ENCODE measurements at places on chromosomes 3 and 15. TPM values are rescaled to one million over a fixed set of nuclear protein-coding genes. Genes with fewer than 3 reads are reported as not detected.

DNA sequence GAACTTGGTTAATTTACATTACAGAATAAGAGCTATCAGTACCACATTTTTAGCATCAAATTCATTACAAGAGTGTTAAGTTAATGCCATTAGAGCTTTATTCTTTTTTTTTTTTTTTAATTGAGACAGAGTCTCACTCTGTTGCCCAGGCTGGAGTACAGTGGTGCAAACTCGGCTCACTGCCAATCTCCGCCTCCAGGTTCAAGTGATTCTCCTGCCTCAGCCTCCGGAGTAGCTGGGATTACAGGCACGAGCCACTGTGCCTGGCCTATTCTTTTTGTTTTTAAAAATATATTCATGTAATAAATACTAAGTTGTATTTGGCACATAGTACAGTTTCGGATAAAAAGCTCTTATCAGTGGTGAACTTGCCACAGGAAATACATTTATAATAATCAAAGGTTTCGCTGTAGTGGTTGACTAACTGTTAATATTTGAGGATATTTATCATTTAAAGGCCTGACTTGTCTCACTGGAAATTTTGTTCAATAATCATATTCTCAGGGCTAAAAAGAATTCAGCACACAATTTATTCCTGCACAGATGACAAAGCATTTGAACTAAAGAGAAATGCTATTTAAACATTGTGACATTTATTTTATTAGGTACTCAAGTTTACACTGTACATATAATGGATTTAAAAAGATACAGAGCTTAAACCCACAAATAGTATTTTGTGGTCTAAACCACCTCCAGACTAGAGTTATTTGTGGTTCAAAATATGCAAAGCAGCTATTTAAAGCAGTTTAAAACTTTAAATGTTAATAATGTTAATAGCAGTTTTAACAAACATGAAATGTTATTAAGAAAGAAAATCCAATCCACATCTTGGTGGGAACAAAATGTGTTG is 6.1 kb upstream of the LEKR1 start:
- H3K4me3 ChIP-seq = no peak overlapping the region
- no peaks in the 10 kb centered on the region for H3K27me3 ChIP-seq
- no peak for DNase-seq
- H3K27ac ChIP-seq = no peak overlapping the region

DNA sequence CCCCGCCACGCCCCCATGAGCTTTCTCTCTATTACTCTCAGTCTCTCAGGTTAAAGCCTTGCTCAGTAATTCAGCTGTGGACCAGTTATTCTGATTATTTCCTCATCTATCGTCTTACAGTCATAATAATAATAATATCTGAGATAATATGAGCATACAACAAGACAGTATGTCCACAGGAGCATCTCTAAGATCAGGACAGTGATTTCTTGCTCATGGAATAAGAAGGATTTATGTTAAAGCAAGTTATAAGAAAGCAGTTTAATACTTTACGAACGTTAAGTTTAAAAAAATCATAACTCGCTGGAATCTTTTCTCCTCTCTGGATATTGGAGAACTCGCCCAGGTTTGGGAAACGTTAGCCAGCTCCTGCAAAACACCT is 643 bp upstream of the LMCD1 start:
- H3K36me3 ChIP-seq = no peaks in the 10 kb centered on the region
- H3K27ac ChIP-seq = no peak overlapping the region
- H3K4me1 ChIP-seq = no peaks in the 10 kb centered on the region
- H3K27me3 ChIP-seq = no peaks in the 10 kb centered on the region
- H3K4me3 ChIP-seq = no peak overlapping the region

Gene SLC22A14
- total RNA-seq = not detected

- no peak overlapping the region for H3K4me3 ChIP-seq
- H3K27me3 ChIP-seq = no peaks in the 10 kb centered on the region
- DNase-seq = no peak
- no peak overlapping the region for H3K27ac ChIP-seq
- H3K4me1 ChIP-seq = no peaks in the 10 kb centered on the region
These were observed 127.1 kb downstream of the FMN1 start for GRCh38 chr15:33067456-33067855.

DNA sequence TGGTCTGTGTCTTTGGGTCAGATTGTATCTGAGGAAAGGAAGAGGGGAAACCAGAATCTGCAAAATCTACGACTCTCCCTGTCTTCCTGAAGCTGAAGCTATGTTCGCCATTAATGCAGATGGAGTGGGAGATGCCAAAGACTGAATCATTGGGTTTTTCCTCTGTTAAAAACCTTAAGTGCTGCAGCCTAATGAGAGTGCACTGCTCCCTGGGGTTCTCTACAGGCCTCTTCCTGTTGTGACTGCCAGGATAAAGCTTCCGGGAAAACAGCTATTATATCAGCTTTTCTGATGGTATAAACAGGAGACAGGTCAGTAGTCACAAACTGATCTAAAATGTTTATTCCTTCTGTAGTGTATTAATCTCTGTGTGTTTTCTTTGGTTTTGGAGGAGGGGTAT is 24.0 kb downstream of the RMDN3 start:
- peaks cover 27% of the 10 kb centered on the region for H3K36me3 ChIP-seq
- no peak overlapping the region for H3K4me3 ChIP-seq
- H3K4me1 ChIP-seq = no peaks in the 10 kb centered on the region
- no peak overlapping the region for H3K27ac ChIP-seq
- no peak for DNase-seq

GRCh38 chr3:36408146-36408545 is 27.8 kb downstream of the STAC start:
- no peaks in the 10 kb centered on the region for H3K4me1 ChIP-seq
- no peaks in the 10 kb centered on the region for H3K27me3 ChIP-seq
- peak; percentile 43 for DNase-seq
- H3K27ac ChIP-seq = no peak overlapping the region
- no peaks in the 10 kb centered on the region for H3K36me3 ChIP-seq
- H3K4me3 ChIP-seq = no peak overlapping the region

GRCh38 chr3:184827572-184827971 is 15.6 kb downstream of the VPS8 start:
- H3K4me3 ChIP-seq = no peak overlapping the region
- no peak overlapping the region for H3K27ac ChIP-seq
- no peaks in the 10 kb centered on the region for H3K27me3 ChIP-seq
- H3K4me1 ChIP-seq = no peaks in the 10 kb centered on the region
- peaks cover 24% of the 10 kb centered on the region for H3K36me3 ChIP-seq

DNA sequence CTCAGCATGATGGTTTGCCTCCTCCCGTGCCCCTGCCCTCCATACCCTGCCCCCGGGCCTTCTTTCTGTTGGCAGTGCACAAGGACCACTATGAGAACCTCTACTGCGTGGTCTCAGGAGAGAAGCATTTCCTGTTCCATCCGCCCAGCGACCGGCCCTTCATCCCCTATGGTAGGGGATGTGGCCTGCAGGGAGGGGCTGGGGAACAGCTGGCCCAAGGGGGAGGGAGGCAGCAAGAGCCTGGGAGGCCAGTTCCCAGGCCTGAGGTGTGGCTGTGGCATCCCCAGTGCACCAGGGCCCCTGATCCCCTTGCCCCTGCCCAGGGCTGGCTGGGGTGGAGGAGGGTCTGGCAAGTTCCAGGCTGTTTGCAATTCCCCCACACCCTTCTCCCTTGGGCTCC is 2.6 kb upstream of the PLA2G4B start:
- no peak for DNase-seq
- H3K27ac ChIP-seq = no peak overlapping the region
- peaks cover 12% of the 10 kb centered on the region for H3K4me1 ChIP-seq
- H3K36me3 ChIP-seq = no peaks in the 10 kb centered on the region

- H3K36me3 ChIP-seq = no peaks in the 10 kb centered on the region
- DNase-seq = no peak
- H3K27me3 ChIP-seq = no peaks in the 10 kb centered on the region
- peaks cover 17% of the 10 kb centered on the region for H3K4me1 ChIP-seq
- H3K4me3 ChIP-seq = no peak overlapping the region
- no peak overlapping the region for H3K27ac ChIP-seq
These were observed 106.6 kb downstream of the MYH15 start for GRCh38 chr3:108403686-108404345.

- H3K27me3 ChIP-seq = no peaks in the 10 kb centered on the region
- peak; percentile 93 for DNase-seq
- H3K27ac ChIP-seq = peak overlapping the region; percentile 98
- peaks cover 24% of the 10 kb centered on the region for H3K36me3 ChIP-seq
These were observed 1.5 kb upstream of the MYNN start for GRCh38 chr3:169771497-169772304.

GRCh38 chr15:76059320-76060117 is at the start of gene TMEM266:
TSS of gene TMEM266 (plus strand) at chr15:76059985. CDS start at chr15:76134264, 74,279 bp downstream.
- H3K4me3 ChIP-seq = no peak within 1 kb of the TSS
- H3K4me1 ChIP-seq = peaks cover 10% of the 10 kb centered on the region
- H3K36me3 ChIP-seq = no peaks in the 10 kb centered on the region
- DNase-seq = no peak
- no peak within 1 kb of the TSS for H3K27ac ChIP-seq
- H3K27me3 ChIP-seq = no peaks in the 10 kb centered on the region

- no peak overlapping the region for H3K27ac ChIP-seq
- H3K4me1 ChIP-seq = no peaks in the 10 kb centered on the region
- no peak overlapping the region for H3K4me3 ChIP-seq
These were observed 126.9 kb upstream of the CNTN4 start for GRCh38 chr3:1971780-1972179.

Gene ZBED2
- total RNA-seq = not detected

DNA sequence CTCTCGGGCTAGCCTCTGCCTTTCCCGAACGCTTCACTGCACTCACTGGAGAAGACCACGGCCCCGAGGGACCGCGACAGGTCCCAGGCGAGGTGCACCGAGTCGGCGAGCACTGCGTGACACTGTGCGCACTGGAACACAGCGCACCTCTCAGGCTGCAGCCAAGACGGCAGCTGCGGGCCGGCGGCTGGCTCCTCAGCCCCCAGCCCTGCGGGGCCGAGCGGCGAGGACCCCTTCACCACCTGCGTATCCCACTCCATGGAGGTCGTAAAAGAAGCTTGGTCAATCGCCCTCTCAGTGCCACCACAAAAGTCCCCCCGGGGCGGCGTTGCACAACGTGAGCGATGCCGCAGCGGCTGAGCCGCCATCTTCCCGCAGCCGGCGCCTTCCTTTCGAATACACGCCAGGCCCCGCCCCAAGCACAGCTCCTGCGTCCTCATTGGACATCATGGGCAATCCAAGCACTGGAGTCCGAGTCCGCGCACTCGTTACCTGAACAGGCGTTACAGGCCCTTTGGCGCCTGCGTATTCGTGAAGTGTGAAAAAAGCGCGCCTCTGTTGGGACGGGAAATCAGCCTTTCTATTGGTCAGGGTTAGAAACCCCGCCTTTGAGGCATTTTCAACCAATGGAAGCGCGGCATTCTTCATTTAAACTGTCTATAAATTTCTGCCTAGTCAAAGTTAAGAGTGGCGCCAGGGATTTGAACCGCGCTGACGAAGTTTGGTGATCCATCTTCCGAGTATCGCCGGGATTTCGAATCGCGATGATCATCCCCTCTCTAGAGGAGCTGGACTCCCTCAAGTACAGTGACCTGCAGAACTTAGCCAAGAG is at the start of the genes NUSAP1 and OIP5:
Gene NUSAP1, plus strand, starts transcription at position 688 of the 832 bp plus-strand sequence. Its CDS starts 77 bp downstream, at position 765.
Gene OIP5, minus strand, starts transcription at position 398 of the 832 bp plus-strand sequence. Its CDS starts 30 bp downstream, at position 368.
- peaks cover 23% of the 10 kb centered on the region for H3K4me1 ChIP-seq
- peak within 1 kb of the TSS; percentile 88 for H3K27ac ChIP-seq
- no peaks in the 10 kb centered on the region for H3K27me3 ChIP-seq
- peaks cover 5% of the 10 kb centered on the region for H3K36me3 ChIP-seq

- no peak for DNase-seq
- peaks cover 13% of the 10 kb centered on the region for H3K4me1 ChIP-seq
- H3K4me3 ChIP-seq = no peak overlapping the region
- no peak overlapping the region for H3K27ac ChIP-seq
These were observed 131.0 kb downstream of the PDZRN3 start for GRCh38 chr3:73493543-73494308.

DNA sequence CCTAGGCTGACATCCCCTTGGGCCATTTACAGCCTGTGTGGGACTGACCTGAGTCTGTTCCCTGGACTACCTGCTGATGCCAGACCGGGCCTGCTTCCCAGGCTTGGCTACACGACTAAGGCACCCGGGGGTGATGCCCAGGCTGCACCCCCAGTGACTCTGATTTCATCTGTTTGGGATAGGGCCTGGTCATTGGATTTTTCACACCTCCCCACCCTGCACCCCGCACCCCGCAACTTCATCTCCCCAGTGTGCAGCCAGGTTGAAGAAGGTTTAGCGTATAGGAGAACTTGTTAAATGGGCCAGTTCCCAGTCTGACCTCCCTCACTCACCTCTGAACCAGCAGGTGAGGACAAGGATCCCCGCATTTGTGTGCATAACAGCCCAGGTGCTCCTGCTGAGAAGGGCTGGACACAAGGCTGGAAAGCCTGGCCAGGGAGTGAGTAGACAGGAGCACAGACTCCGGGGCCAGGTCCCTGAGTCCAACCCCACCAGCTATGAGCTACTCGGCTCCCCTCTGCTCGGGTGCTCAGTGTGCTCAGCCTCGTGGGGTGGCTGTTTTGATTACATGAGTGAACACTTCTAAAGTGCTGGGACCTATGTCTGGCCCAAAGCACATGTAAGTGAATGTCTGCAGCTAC is 18.5 kb downstream of the SLC6A20 start:
- H3K27ac ChIP-seq = no peak overlapping the region
- no peaks in the 10 kb centered on the region for H3K27me3 ChIP-seq
- no peaks in the 10 kb centered on the region for H3K4me1 ChIP-seq
- H3K4me3 ChIP-seq = no peak overlapping the region
- no peaks in the 10 kb centered on the region for H3K36me3 ChIP-seq
- no peak for DNase-seq

Gene HTR3E
- not detected for total RNA-seq

Gene ARHGAP31
- total RNA-seq = 1.2 TPM

GRCh38 chr15:67945131-67945530 is 105.3 kb upstream of the RNU6-1 start:
- DNase-seq = no peak
- no peak overlapping the region for H3K4me3 ChIP-seq
- H3K36me3 ChIP-seq = no peaks in the 10 kb centered on the region
- no peaks in the 10 kb centered on the region for H3K27me3 ChIP-seq
- peaks cover 15% of the 10 kb centered on the region for H3K4me1 ChIP-seq

Gene STRIT1
- not detected for total RNA-seq

- H3K27ac ChIP-seq = no peak overlapping the region
- H3K4me1 ChIP-seq = no peaks in the 10 kb centered on the region
- H3K27me3 ChIP-seq = no peaks in the 10 kb centered on the region
- H3K36me3 ChIP-seq = no peaks in the 10 kb centered on the region
- H3K4me3 ChIP-seq = no peak overlapping the region
These were observed 262.1 kb downstream of the IL20RB start for GRCh38 chr3:137219801-137220445.

Data from Karpas-422 (cell line).